ENCODE measurements at places on chromosomes 3 and 15.

- DNase-seq: no peak
Measured at GRCh38 chr15:51576911-51577500, 45.6 kb downstream of the DMXL2 start.

DNA sequence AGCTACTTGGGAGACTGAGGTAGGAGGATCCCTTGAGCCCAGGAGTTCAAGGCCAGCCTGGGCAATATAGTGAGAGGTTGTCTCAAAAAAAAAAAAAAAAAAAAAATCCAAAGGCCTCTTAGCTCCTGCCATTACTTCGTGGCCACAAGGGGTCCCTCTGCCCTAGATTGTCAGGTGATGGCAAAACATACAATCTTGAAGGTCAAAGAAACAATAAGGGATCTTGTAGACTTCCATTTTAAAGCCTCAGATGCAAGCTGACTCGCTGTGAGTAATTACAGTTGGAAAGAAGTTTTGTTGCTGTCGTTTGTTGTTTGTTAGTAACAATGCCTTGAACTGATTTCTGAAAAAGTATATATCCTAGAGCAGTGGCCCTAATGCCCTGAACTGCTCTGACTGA lies 55.9 kb upstream of the PLCL2 start:
- DNase-seq: peak; percentile 56

- no peak for DNase-seq
Measured at GRCh38 chr3:194617143-194617671, 16.0 kb downstream of the TMEM44 start.

DNA sequence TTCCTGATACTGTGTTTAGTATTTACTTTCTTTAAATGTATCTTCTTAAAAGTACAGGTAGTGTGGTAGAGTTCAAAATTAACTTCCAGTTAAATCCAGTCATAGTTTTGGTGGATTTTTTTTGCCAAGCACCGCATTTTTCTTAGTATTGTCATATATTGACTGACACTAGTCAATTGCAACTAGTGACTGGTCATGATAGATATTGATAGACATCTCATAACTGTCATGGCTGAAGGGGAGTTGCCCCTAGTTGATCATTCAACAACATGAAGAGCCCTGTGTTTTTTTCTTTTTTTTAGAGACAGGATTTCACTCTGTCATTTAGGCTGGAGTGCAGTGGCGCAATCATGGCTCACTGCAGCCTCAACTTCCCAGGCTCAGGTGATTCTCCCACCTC lies 22.1 kb downstream of the RAB8B start:
- peak; percentile 35 for DNase-seq

DNA sequence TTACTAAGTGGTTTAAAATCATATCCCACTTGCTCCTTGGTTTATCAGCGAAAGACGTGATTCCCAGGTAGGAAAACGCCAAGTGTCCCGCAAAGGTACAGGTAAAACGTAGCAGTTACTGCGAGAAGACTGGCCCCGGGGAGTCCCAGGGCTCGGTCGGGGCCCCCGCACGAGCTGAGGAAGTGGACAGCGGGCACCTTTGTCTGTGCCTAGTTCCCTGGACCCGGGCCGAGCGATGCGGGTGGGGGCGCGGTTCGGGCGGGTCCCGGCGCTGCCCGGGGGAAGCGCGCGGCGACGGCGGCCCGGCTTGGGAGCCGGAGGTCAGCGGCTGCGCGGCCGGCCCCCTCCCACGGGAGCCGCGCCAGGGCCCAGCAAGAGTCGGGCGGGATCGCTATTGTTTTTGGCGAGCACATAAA lies 864 bp upstream of the NEO1 start:
- no peak for DNase-seq

DNA sequence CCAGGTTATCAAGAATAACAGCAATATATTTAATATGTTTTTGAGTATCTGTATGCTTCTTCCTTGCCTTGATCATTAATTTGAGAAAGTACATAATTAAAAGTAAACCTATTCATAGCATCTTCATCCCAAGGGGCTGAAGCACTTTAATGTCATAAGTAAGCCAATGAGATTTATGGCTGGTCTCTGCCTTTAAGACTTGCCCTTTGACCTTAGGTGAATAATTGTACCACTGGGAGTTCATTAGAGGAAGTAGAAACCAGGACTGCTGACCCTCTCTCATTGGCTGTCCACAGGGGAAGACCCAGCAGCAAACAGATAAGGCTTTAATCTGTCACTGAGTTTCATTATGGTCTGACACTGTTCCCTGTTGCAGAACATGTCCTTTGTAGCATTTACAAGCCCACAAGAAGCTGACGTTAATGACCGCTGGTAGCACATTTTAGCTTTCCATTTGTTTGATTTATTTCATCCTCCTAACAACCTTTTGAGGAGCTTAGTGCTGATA lies 16.3 kb upstream of the ERC2 start:
- peak; percentile 8 for DNase-seq

DNA sequence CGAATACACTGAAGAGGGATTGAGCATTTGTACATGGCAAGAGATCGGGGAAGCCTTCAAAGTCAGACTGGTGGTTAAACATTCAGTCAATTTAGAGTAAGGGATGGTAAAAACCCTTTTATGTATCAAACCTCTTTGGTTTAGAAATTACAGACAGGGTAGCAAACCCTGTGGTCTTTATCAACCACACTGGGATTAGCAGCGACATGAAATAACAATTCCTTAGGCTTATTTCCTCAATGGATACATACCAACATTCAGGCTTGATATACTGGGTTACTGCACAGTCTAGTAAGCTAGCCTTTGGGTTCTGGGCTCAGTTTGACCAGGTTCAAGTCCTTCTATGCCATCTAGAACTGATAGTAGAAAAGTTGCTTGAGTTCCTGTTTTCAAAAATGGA lies 127.4 kb downstream of the THRB start:
- DNase-seq: peak; percentile 36

All from OCI-M1 (cell line).